ENCODE measurements at places on chromosomes 6 and 20.

GRCh38 chr20:44916586-44916985, 6.7 kb downstream of the PABPC1L start:
- no peak for DNase-seq

DNA sequence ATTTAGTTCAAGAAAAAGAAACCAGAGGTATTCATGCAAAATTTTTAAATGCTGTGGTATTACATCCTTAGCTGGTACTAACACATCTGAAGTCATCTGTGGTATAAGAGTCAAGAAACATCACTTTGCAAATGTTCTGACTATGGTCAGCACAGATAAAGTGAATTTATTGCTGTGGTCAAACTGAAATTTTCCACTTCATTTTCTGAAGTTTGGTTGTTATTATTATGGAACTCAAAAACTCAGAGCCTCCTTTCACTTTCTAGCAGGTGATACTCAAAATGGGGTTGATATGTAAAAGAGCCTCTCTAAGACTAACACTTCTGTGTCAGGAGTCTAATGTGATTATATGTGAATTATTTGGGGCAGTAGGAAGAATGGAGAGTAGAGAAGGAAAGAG, 257.8 kb downstream of the RNGTT start:
- no peak for DNase-seq

DNA sequence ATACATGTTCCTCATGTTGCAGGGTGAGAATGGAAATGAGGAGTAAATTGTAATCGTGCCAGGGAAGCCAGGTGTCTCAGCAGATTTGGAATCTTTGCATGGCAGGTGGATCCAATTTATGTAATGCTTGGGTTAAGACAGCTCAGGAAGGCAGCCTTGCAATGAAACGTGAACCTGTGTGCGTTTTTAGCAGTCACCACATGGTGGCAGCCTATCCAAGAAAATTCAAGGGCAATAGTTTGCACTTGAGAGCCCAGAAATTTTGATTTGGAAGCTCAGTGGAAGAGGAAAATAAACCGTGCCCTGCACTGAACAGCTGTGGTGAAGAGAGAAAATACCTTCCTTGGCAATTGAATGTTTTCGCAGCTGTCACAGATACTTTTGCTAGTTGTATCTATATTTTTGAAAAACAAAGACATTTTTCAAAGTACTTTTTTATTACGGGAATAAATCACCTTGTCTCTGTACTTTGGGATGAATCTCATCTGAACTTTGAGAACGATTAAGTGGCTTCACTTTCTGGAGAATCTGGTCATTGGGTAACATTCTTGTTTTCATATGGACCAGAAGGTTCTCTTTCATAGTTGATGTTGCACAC, 26.5 kb downstream of the MTHFD1L start:
- DNase-seq: peak; percentile 51

DNA sequence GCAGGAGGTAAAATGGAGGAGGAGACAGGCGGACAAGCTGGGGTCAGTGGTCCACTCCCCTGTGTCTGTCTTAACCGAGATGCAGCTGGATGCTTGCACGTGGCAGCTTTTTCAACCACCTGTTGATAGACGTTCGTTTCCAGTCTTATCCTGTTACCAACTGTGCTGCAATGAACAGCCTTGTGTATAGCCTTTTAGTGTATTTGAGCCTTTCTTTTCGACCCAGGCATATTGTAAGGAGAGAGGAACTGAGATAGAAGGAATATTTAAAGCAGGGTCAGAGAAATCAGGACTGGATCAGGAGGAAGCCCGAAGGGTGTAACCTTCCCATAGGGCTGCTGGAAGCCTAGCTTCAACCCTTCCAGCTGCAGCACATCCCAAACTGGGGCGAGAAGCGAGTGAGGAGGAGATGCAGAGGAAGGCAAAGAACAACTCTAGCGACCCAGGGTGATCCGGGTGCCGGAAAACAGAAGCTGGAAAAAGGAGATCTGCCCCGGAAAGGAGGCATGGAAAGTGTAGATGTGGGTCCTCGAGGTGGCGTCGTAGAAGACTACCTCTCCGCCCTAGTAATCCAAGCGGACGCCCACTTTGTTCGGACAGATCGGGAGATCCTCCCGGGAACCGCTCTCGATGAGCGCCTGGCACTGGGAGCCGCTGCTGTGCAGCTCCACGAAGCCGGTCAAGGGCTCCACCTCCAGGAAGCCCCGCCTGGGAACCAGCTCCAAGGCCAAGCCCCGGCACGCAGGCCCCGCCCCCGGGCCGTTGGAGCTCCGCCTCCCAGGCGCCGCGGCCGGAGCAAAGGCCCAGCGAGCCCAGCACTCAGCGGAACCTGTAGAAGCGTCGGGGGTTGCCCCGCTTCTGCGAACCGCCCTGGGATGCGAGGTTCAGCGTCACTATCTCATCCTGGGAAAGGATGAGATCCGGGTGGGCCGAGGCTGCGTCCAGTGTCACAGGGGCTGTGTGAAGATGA, 11.2 kb downstream of the TRIM31 start:
- DNase-seq: peak; percentile 53

DNA sequence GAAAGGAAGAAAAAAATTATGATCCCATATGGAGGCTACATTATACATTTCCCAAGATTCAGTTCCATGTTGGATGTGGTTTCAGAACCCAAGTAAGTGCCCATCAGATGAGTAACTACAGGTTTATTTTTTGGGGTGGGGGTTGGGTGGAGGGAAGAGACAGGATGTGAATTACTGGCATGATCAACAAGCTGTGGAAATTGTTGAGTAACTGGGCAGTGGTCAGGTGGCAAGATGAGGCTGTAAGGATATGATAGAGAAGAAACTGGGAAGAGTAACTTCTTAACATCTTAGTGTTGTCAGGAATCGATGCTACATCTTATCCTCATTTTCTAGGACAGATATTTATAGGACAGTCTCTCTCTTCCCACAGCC, 153.5 kb downstream of the CFAP61 start:
- DNase-seq: no peak

DNA sequence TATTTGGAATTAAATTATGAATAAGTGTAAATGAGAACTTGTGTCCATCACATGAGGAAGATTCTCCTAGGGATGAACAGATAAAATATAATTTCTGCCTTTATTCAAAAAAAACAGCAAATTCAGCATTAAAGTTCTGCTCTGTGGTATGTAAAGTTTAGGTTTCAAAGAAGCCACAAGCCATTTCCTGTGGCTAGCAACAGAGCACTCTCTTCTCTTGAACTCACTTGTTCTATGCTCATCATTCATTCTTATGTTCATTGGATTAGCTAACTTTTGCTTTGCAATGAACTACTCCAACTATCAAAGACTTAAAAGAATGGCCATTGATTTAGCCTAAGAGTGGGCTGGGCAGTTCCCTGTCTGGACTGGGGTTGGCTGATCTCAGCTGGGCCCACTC, 20.8 kb upstream of the SNRPB2 start:
- DNase-seq: no peak

DNA sequence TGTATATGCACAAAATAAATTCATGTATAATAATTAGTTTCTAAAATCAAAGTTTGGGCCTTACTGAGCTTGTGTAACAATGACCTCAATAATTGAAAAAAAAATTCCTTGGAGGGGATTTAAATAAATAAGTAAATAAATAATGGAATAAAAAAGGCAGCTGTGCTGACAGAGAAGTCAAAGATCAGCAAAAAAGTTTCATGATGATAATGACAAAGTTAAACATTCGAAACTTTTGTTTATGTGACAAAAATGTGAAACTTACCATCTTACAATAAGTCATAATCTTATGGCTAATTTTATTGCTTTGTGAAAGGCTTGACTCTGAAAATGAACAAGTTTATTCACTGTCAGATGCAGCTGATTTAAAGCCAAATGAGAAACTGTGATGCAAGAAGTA, 3.1 kb upstream of the TTK start:
- no peak for DNase-seq

DNA sequence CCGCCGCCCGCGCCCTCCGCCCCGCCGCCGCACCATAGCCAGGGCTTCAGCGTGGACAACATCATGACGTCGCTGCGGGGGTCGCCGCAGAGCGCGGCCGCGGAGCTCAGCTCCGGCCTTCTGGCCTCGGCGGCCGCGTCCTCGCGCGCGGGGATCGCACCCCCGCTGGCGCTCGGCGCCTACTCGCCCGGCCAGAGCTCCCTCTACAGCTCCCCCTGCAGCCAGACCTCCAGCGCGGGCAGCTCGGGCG, 1.5 kb downstream of the FOXC1 start:
- no peak for DNase-seq

- DNase-seq: no peak
Observed at GRCh38 chr6:94955156-94955555, 622.2 kb upstream of the MANEA start.

DNA sequence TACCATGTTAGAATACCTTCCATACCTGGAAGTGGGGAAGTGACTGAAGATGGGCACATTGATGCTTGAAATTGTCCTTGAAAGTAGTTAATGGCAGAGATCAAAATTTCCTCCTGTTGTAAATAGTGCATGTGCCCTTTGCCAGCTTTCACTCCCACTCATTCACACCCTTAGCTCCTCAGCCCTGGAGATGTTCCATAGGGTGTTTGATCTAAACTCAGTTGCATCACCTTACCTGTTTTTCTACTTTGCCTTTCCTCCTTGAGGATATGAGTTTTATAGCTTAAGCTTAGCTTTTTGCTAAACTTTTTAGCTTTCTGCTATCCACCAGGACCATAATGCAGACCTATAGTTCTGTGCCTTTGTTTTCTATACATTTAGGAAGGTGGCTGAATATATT, 69.0 kb downstream of the CEP57L1 start:
- DNase-seq: no peak

- no peak for DNase-seq
Observed at GRCh38 chr6:113854531-113855499, 2.3 kb upstream of the MARCKS start.

DNA sequence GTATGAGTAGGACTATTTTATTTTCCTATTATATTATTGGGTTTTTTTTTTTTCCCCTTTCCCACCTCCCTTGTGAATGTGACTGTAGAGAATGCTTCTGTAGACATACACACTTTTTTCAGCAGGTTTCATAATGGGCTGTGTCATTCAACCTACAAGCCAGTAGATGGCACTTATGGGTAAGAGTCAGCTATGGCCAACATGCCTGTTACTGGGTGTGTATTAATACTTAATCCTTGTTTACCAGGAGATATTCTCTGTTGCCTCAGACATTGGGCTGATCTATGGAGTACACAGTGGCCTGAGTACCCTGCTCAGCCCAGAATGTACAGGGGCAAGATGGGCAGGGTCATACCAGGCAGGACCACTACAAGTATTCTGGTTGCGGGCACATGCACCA, 382.5 kb downstream of the EPHA7 start:
- DNase-seq: no peak

GRCh38 chr6:116449565-116449964, 11.6 kb upstream of the CALHM6 start:
- no peak for DNase-seq

DNA sequence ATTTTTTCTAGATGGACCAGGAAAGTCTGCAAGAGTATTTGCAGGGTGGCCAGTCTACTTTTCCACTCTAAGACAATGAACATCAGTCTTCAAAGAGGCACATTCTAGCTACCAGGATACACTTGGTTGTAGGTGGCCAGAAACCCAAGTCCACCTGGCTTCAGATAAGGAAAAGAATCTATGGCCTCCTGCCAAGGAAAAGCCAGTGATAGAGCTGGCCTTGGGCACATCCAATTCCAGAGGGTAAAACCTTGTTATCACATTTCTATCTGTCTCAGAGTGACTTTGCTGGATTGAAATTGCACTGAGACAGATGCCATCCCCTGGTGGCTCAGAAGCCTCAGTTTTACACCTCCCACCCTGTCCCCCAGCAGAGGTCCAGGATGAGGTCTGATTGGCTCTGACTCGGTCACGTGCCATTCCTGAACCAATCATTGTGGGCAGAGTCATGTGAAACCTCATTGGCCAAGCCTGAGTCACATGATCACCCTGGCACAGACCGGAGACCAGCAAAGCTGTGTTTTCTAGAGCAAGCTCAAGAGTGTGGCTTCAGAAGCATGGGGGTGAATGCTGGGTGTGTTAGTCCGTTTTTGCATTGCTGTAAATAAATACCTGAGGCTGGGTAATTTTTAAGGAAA, 497.4 kb upstream of the SULF2 start:
- DNase-seq: no peak

DNA sequence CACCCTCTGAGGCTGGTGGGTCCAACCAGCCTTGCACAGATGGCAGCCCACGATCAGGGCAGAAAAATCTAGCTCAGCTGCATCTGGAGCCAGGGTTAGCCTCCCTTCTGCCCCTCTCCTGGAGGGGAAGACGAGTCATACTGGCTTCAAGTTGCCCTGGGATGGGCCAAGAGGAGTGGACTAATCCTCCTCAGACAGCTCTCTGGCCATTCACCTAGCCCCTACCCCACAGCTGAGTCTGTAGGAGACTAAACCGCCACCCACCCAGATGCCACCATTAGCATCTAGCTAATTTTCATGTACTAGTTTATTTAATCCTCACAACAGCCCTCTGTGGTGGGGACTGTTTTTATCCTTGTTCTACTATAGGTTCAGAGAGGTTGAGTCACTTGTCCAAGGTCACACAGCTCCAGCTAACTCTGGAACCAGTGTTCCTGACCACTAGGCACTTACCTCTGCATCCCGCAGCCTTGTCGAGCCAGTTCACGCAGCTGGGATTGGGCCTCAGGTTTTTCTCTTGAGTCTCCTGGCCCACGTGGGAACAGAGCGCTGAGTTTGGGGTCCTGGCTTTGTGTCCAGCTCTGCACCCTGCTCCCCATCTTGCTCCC, 48.5 kb upstream of the CCDC167 start:
- DNase-seq: no peak

DNA sequence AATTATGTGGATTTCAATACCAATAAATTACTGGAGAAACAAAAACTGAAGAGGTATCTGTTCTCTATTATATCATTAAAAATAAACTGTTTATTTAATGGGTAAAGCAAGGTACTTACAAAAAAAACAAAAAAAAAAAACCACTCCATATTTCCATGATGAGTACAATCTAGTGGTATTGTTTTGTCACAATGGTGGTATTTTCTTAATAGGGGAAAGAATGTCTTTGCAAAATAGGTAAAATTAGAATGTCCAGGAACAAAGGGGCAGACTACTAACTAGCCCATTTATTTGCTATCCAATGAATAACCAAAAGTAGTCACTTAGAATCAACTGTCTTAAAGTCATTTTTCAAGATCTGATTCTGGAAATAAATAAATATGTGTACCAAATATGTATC, 92.0 kb downstream of the ARHGAP18 start:
- no peak for DNase-seq

DNA sequence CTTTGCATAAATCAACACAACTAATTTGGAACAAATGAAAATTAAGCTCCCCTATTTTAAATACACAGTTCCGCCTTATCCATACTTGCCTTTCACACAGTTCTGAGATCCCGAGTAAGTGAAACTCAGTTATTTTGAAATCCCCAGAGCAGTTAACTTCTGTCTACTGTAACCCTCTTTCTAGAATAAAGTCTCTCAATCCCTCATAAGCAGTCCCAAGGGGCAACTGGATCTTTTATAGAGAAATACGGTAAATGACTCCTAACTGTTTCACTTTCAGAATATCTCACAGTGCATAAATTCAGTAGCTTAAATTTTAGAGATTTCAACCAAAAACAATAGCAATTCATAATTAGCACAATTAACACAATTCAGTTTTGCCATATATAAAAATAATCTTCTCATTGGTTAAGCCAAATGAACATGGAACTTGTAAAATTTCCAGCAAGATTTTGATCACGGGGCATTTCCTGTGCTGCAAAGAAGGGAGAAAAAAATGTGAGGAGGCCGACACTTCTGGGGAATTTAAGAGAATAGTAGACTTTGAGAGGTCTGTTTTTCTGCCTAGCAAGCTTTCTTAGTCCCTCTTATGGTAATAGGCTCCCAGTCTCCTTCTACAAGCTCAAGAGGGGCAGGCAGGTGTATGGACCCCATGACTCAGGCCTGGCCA, 78.3 kb downstream of the KIF6 start:
- DNase-seq: no peak

GRCh38 chr6:46888578-46888977, 33.2 kb downstream of the ADGRF5 start:
- no peak for DNase-seq
